ENCODE measurements at places on chromosomes 11 and 22. TPM values are rescaled to one million over a fixed set of nuclear protein-coding genes. Genes with fewer than 3 reads are reported as not detected.

Gene POLD4
- total RNA-seq, result 22.4 TPM

Gene DKK3
- 3.1 TPM for total RNA-seq

Gene BRMS1
- total RNA-seq, result 80.4 TPM

Gene C11orf54
- total RNA-seq, result 13.1 TPM

All from melanocyte of skin (primary cell).